Mesothelial cell of epicardium (in vitro differentiated cells): ENCODE measurements at places on chromosomes 5 and 9. TPM values are rescaled to one million over a fixed set of nuclear protein-coding genes. Genes with fewer than 3 reads are reported as not detected.

GRCh38 chr9:136400038-136400834 lies at the start of gene SNAPC4:
SNAPC4 (minus strand) TSS chr9:136400170; CDS start chr9:136398428, 1,742 bp downstream.
- DNase-seq, result peak; percentile 81

DNA sequence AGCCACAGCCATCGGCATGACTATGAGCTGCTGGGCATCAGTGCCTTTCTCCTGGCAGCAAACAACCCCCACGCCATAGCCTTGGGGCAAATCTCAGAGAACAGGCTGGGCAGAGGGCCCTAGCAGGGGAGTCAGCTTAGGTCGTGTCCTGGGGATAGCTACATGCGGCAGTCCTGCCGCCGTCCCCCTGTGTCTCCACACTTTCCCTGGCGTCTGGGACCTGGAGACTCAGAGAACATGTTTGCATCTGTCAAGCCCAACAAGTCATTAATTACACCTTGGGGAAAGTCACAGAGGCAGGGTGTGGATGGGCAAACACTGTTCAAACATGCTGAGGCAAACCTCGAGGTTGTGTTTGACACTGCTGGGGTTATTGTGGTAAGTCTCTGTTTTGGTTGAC lies 123.6 kb downstream of the C5orf15 start:
- DNase-seq, result no peak

- no peak for DNase-seq
These were observed 27.7 kb downstream of the PRDM6 start for GRCh38 chr5:123116757-123117156.

DNA sequence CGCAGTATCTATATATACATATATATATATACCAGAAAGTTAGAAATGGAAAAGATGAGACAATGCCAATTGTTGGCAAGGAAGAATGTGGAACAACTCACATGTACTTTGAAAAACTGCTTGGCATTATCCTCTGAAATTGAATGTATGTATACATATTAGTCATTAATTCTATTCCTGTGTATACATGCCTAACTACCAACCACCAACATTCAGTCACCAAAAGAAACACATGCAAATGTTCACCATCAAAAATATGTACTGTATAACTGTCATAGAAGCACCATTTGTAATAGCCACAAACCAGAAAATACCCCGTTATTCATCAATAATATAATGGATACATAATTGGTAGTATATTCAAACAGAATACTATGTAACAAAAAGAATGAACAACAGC lies 330.2 kb upstream of the GRAMD2B start:
- DNase-seq, result no peak

GRCh38 chr9:120443976-120444375 lies 136.0 kb downstream of the CDK5RAP2 start:
- no peak for DNase-seq

DNA sequence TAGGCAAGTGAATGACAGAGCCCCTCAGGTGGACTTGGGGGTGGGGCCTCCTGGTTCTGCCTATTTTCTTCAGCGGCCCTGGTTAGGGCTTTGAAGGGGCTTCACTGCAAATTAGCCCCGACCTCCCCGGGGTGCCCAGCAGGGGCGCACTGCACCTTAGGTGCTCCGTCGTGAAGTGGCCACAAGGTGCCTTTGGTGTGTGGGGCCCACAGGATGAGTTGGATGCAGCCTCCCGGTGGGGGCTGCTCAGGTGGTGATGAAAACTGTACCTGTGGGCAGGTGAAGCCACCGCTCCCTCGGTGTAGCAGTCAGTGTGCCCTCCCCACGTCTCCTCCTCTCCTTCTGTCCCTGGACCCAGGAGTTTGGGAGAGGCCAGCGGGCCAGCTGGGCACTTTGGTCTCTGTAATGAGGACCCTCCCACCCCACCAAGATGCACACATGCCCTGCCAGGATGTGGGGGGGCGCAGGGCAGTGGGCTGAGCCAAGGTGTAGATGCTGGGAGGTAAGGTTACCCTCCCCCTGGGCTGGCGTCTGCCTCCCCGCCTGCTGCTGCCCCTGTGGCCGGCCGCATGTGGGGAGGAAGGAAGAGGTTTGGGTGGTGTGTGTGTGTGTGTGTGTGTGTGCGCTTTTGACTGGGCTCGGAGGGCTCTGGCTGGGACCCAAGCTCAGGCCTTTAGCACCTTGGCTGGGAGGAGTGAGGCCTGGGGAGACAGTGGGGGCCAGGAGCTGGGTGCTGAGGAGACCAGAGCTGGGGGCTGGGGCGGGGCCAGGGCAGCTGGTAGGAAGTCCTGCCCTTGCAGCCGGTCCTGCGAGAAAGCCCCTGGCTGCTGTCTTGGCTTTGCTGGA lies 55.6 kb downstream of the RXRA start:
- DNase-seq, result no peak

GRCh38 chr9:83623679-83624076 lies 735 bp downstream of the IDNK start:
- no peak for DNase-seq

GRCh38 chr9:124110307-124110915 lies 98.8 kb downstream of the LHX2 start:
- DNase-seq, result peak; percentile 87

DNA sequence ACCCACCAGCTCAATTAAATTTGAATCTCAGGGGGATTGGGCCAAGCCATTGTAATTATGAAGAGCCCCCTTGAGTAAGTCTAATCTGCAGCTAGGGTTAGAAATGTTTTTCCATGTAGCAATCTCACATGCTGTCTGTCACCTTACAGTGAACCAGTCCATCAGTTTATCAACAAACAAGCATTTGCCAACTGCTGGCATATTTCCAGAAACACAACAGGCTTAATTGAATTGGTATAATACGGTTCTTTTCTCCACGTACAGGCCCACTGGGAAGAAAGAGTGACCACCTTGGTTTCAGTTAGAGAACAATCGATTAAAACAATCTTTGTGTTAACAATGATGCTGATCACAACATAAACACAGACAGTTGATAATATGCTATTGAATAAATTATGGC lies 67.4 kb downstream of the NSUN2 start:
- no peak for DNase-seq

GRCh38 chr9:7977586-7977985 lies 178.0 kb upstream of the DMAC1 start:
- no peak for DNase-seq

DNA sequence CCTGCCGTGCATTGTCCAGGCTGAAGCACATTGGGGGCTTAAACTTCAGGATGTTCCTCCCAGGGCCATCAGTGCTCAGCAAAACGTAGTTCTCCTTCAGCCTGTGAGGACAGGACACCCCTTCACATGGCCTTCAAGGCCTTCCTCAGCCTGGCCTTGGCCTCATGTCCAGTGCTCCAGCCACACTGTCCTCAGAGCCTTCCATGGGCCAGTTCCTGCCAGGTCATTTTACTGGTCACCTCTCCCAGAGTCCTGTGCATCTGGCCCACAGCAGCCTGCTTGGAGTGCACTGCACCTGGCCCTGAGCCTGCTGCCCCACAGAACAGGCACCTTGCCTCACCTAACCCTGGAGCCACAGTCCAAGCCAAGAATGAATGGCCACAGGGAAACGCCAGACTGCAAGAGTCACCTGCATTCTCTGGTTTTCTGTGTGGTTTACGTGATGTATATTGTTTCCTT lies 8.7 kb downstream of the HNRNPAB start:
- DNase-seq, result no peak

DNA sequence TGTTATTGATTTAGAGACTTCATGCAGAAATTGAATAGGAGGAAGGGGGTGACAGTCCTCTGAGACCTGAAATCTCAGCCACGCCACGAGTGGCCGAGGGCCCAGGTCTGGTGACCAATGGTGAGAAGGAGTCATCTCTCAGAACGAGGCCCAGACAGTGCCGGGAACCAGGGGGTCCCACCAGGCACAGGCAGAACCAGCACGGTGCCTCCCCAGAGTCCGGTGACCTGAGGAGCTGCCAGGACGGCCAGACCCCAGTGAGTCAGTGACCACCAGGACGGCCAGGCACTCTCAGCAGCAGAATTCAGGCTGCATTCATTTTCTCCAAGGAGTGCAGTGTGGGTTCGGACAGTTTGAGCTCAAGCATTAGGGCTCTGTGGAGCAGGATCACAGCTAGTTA lies 43.8 kb upstream of the NKD2 start:
- DNase-seq, result no peak

GRCh38 chr5:169350016-169350415 lies 49.1 kb upstream of the SLIT3 start:
- DNase-seq, result no peak

DNA sequence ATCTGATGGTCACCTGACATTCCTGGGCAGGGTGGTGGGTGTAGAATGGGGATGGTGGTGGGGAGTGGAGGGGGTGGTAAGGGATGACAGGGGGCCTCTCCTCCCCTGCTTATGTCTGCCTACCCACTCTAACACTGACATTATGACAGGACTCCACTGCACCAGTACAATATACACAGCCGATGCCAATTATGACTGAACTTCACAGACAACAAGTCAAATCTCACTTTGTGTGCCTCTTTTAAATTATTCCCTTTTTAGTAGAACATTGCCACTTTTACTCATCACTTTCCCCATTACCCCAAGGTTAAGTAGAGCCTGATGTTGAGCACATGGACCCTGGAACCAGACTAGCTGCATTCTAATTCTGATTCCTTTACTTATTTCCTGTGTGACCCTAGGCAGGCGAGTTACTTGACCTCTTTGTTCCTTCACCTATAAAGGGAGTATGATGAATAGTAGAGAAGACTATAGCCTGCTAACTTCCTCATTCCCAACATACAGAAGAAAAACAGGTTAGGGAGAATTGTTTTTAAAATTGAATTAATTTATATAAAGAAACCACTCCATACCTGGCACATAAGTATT lies 464.7 kb downstream of the DMRT2 start:
- DNase-seq, result no peak

- no peak for DNase-seq
These were observed 180.7 kb upstream of the PTGER4 start for GRCh38 chr5:40499007-40499406.

DNA sequence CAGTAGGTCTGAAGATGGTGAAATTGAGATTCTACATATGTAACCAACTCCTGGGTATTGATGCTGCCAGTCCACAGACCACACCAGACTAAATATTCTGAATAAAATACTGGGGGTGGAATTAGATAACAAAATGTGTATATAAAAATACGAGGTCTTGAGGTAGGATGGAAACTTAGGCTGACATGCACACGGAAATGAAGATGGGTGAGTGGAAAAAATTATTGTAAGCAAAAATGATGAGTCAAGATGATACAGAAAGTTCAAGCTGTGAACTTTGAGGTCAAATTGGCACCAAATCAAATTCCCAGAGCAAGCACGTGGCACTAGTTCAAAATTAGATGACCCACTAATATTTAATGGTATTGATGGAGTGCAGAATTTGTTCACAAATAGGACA lies 713.4 kb upstream of the ACO1 start:
- no peak for DNase-seq

- DNase-seq, result no peak
These were observed 133.6 kb upstream of the CDH6 start for GRCh38 chr5:31059889-31060288.

DNA sequence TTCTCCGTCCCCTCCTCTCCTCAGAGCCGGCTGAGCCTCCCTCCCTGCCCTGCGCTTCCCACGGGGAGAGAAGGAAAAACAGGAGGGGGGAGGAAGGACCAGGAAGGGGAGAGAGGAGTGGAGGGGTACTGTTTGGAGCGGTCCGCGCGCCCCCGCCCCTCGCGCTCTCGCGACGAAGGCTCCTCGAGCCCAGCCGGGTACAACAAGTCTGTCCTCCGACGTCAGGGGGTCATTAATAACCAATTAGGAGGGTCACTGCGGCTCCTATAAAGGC lies 480 bp upstream of the PRDM12 start:
- DNase-seq, result no peak

DNA sequence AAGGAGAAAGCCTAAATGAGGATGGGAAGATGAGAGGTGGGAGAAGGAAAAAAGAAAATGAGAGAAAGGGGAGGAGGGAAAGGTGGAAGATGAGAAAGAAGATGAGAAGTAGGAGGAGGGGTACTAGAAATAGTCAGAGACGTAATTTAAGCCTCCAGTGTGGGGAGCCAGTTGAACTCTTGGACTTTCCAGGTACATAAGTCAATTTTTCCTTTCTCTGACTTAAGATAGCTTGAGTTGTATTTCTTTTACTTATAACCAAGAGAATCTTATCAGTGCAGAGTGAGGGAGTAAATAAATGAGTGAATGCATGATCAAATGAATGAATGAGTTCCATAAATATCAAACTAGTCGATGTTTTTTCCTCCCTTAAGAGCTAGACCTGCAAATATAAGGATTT lies 21.5 kb upstream of the WHRN start:
- DNase-seq, result no peak

DNA sequence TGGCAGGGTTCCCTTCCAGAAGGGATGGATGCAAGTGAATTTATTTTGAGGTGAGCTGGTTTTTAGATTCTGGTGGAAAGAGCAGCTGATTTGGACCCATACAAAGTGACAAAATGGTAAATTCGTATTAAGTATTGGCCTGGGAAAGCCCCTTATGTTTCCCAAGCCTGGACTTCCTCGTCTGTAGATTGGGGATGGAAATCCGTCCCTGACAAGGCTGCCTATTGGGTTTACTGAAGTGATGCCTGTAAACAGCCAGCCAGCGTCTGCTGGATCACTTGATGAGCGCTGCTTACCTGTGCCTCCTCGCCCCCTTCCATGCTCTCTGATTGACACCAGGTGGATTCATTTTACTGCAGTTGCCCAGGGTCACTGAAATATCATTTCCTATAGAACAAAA lies 233.8 kb downstream of the GADD45G start:
- DNase-seq, result no peak

GRCh38 chr5:9042241-9042640 lies 503.6 kb downstream of the SEMA5A start:
- DNase-seq, result no peak

DNA sequence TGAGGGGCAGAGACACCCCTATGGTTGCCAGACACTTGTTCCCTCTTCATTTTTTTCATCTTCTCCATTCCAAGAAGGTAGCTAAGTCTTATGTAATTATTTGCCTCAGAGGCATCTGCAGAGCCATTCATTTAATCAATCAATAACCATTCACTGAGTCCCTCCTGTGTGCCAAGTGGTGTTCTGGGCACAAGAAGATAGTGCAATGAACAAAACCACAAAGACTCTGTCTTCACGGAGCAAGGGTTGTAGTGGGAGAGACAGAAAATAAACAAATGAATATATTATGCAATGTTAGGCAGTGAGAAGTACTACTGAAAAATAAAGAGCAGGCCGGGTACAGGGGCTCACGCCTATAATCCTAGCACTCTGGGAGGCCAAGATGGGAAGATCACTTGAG lies 41.4 kb upstream of the CTNNA1 start:
- no peak for DNase-seq

Gene PCDHB4
- total RNA-seq, result 7.9 to 8.6 TPM (median 8.0 TPM) in 3 replicates

Gene ISL1
- 12.0 to 14.7 TPM (median 13.7 TPM) in 3 replicates for total RNA-seq

Gene TAF7
- 97.2 to 103 TPM (median 99.6 TPM) in 3 replicates for total RNA-seq

Gene GRAMD2B
- total RNA-seq, result 12.0 to 15.0 TPM (median 14.0 TPM) in 3 replicates

Gene SLC22A4
- 2.1 to 2.4 TPM (median 2.2 TPM) in 3 replicates for total RNA-seq

Gene CIZ1
- total RNA-seq, result 152 to 157 TPM (median 155 TPM) in 3 replicates

Gene SPINK13
- not detected in 3 replicates for total RNA-seq

Gene TICAM2
- total RNA-seq, result 1.6 to 2.1 TPM (median 1.6 TPM) in 3 replicates

Gene IRGM
- total RNA-seq, result 0.24 to 0.79 TPM (median 0.45 TPM) in 3 replicates

Gene LOX
- 16.3 to 17.4 TPM (median 16.9 TPM) in 3 replicates for total RNA-seq
